Ovary (tissue), 10 donors: ENCODE measurements at places on chromosomes 1 and 21. TPM values are rescaled to one million over a fixed set of nuclear protein-coding genes. Genes with fewer than 3 reads are reported as not detected.

DNA sequence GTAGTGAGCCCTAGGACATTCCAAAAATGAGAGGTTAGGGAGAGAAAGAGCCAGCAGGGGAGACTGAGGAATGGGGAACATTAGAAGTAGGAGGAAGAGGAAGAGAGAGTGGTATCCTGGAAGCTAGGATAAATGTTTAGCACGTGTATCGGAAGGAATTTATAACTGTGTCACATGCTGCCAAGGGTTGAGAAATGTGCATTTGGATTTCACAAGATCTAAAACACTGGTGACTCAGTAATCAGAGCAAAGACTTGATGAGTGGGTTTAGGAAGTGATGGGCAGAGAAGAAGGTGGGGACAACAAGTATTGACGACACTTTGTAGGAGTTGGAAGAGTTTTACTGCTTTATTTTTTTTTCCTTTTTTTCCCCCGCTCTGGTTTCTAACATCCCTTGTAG, 193.9 kb downstream of the FMN2 start:
- no peak overlapping the region for H3K27ac ChIP-seq
- no peak overlapping the region for H3K4me3 ChIP-seq
- no peak for DNase-seq
- H3K36me3 ChIP-seq, result no peaks in the 10 kb centered on the region
- H3K27me3 ChIP-seq, result no peaks in the 10 kb centered on the region

DNA sequence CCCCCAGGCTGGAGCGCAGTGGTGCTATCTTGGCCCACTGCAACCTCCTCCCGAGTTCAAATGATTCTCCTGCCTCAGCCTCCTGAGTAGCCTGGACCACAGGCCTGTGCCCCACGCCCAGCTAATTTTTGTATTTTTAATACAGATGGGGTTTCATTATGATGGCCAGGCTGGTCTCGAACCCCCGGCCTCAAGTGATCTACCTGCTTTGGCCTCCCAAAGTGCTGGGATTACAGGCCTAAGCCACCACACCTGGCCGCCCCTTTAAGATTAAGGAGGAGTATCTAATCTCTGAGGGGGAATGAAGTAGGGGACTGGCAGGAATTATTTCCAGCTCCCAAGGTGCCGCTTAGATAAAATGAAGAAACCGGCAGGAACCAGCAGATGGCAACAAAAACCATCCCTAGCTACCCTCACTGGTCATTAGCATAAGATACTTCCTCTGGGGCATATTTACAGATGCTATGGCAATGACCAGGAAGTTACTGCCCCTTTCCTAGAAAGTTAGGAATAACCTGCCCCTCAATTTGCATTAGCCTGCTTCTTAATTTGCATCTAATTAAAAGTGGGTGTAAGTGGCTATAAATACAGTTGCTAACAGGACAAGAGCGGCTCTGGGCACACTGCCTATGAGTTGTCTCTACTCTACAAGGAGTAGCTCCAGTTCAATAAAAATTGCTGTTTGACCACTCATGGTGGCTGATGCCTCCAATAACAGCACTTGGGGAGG, 7.1 kb upstream of the NSUN4 start:
- no peaks in the 10 kb centered on the region for H3K36me3 ChIP-seq
- no peak overlapping the region for H3K4me3 ChIP-seq
- H3K4me1 ChIP-seq, result no peaks in the 10 kb centered on the region
- DNase-seq, result no peak
- H3K27ac ChIP-seq, result no peak overlapping the region
- H3K27me3 ChIP-seq, result no peaks in the 10 kb centered on the region

DNA sequence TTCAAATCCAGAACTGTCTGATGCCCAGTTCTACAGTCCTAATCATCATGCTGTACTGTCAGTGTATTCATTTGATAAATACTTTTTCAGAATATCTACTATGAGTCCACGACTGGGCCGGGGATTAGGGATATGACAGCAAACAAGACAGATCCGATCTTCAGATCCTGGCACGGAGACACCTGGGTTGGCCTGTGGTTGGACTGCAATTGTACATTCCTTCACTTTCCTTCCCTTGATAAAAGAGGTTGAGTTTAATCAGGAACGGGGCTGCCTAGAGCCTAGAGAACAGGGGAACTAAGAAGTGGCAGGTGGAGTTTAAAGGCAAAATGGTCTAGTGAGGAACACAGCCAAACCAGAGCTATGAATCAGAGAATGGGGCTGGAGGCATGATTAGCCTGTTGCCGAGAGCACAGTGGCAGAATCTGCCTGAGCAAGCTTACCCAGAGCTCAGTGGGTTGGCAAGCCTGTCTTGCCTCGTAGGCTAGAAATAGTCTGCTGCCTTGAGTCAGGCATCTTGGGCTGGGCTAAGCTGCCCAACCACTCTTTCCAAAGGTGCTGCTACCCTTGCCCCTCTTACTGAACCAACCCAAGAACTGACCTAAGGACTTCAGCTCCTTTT, 38.1 kb upstream of the PTCH2 start:
- no peak overlapping the region for H3K27ac ChIP-seq
- H3K4me3 ChIP-seq, result no peak overlapping the region
- DNase-seq, result no peak
- no peaks in the 10 kb centered on the region for H3K36me3 ChIP-seq
- H3K27me3 ChIP-seq, result no peaks in the 10 kb centered on the region

DNA sequence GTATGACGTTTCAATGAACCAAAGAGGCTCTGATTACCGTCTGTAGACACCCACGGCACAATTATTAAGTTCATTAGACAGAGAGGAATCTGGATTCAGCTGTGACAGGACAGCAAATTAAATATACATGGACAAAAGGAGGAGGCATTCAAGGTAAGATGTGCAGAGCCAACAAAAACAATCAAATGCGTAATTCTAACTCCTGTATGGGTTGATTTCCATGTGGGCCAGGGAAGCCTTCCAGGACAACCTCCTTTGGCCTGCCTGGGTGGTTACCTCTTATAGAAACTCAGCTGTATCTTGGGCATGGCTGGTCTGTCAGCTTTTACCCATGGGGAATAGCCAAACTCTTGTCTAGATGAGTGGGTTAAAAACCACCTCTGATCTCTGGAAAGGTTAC, 43.8 kb downstream of the CCN1 start:
- no peaks in the 10 kb centered on the region for H3K36me3 ChIP-seq
- H3K4me3 ChIP-seq, result no peak overlapping the region
- no peaks in the 10 kb centered on the region for H3K4me1 ChIP-seq
- no peak overlapping the region for H3K27ac ChIP-seq

GRCh38 chr1:54289712-54290233, 89.8 kb downstream of the MRPL37 start:
- H3K4me3 ChIP-seq, result no peak overlapping the region
- no peaks in the 10 kb centered on the region for H3K36me3 ChIP-seq
- DNase-seq, result no peak
- no peak overlapping the region for H3K27ac ChIP-seq
- peaks cover 69% of the 10 kb centered on the region for H3K4me1 ChIP-seq

DNA sequence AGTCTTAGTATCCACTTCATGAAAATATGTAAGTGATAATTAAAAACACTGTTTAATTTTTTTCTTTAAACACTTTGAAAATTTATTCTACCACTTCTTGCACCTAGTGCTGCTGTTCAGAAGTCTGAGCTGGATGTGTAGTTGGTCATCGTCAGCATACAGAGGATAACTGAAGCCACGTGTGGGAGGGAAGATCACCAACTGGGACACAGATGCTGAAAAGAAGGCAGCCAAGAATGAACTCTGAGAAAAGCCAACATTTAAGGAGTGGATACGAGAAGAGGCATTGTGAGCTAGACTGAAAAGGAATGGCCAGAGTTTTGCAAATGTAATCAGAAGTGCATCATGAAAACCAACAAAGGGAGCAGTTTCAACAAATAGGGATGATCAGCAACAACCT, 24.6 kb upstream of the CLCA4 start:
- no peaks in the 10 kb centered on the region for H3K36me3 ChIP-seq
- no peaks in the 10 kb centered on the region for H3K4me1 ChIP-seq
- no peaks in the 10 kb centered on the region for H3K27me3 ChIP-seq
- no peak overlapping the region for H3K4me3 ChIP-seq
- H3K27ac ChIP-seq, result no peak overlapping the region

GRCh38 chr1:10471411-10472219, 714 bp downstream of the DFFA start:
- DNase-seq, result no peak
- peak overlapping the region; percentile 87 for H3K4me3 ChIP-seq
- H3K27me3 ChIP-seq, result no peaks in the 10 kb centered on the region
- H3K36me3 ChIP-seq, result no peaks in the 10 kb centered on the region
- peak overlapping the region; percentile 50 for H3K27ac ChIP-seq

DNA sequence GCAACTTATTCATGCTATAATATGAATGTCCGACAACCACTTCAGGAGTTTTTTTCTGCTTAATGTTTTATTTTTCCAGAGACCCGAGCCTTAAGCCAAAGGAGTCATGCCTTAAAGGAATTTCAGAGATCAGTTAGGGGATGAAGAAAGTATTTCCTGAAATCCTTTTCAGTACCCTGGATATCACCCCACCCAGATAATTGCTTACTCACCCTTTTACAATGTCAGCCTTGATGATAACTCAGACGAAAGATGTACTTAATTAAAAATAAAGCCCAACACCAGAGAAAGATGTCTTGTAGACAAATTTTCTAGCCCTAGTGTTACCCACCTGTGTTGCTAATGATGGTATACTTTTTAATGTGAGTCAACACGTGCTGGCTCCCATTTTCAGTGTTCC, 124.1 kb downstream of the XCL2 start:
- H3K27ac ChIP-seq, result no peak overlapping the region
- no peaks in the 10 kb centered on the region for H3K4me1 ChIP-seq
- no peak for DNase-seq
- H3K36me3 ChIP-seq, result no peaks in the 10 kb centered on the region
- H3K4me3 ChIP-seq, result no peak overlapping the region
- H3K27me3 ChIP-seq, result no peaks in the 10 kb centered on the region

DNA sequence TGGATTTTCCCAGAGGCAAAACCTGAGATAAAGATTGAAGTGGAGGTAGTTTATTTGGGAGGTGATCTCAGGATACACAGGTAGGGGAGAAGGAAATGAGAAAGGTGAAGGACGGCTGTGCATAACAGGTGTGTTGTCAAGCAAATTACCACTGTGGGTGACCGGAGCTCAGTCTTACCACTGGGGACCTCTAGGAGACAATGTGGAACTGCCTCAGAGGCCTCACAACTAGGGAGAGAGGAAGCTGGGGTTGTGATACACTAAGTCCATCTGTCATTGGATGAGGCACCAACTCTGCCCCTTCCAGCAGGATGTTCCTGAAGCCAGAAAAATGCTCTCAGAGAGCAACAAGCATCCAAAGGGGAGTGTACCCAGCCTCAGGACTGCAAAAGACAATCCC, 32.6 kb downstream of the GRIK3 start:
- no peak overlapping the region for H3K27ac ChIP-seq
- H3K4me3 ChIP-seq, result no peak overlapping the region
- DNase-seq, result no peak
- no peaks in the 10 kb centered on the region for H3K27me3 ChIP-seq

- peak overlapping the region; percentile 90 for H3K4me3 ChIP-seq
- H3K27ac ChIP-seq, result no peak overlapping the region
- H3K4me1 ChIP-seq, result peaks cover 1% of the 10 kb centered on the region
- no peaks in the 10 kb centered on the region for H3K27me3 ChIP-seq
- DNase-seq, result no peak
- H3K36me3 ChIP-seq, result no peaks in the 10 kb centered on the region
Observed at GRCh38 chr1:167219194-167219593, 1.5 kb upstream of the POU2F1 start.

DNA sequence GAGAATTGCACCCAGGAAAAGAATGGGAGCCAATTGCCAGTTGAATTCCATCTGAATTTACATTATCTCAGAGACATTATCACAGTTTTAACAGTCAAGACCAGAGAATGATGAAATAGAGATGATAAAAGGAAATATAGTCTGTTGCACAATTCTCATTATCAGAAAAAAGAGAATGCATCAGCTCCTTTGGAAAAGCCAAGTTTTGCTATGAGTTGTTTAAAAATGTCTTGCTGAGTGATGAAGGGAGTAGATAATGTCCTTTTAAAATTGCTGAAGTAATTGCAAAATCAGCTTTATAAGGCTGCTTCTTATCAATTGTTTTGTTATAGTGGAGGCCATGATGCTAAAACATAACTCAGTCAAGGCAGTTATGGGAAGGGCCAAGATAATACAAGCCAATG, 37.9 kb upstream of the EEIG2 start:
- no peaks in the 10 kb centered on the region for H3K36me3 ChIP-seq
- no peak overlapping the region for H3K27ac ChIP-seq
- peaks cover 1% of the 10 kb centered on the region for H3K4me1 ChIP-seq
- H3K4me3 ChIP-seq, result no peak overlapping the region
- H3K27me3 ChIP-seq, result no peaks in the 10 kb centered on the region

DNA sequence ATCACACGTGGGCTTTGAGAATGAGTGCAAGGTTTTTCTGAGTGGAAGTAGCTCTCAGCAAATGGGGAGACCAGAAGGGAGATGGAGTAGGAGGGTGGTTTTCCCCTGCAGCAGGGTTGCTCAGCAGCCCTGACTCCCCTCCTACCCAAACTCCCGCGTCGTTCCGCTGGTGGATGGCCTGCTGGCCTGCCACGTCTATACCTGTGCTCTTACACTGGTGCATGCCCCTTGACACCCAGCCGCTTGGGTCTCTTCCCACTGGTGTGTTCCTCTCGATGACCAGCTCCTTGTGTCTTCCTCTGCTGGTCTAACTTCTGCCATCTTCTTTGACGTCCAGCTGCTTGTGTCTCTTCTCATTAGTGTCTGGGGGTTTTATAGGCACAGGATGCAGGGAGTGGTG, 1797.9 kb downstream of the NCAM2 start:
- H3K27ac ChIP-seq, result no peak overlapping the region
- no peaks in the 10 kb centered on the region for H3K4me1 ChIP-seq

GRCh38 chr1:43786960-43787359, 79.6 kb downstream of the ST3GAL3 start:
- no peak overlapping the region for H3K4me3 ChIP-seq
- no peaks in the 10 kb centered on the region for H3K36me3 ChIP-seq
- DNase-seq, result no peak
- H3K27me3 ChIP-seq, result no peaks in the 10 kb centered on the region
- no peak overlapping the region for H3K27ac ChIP-seq

DNA sequence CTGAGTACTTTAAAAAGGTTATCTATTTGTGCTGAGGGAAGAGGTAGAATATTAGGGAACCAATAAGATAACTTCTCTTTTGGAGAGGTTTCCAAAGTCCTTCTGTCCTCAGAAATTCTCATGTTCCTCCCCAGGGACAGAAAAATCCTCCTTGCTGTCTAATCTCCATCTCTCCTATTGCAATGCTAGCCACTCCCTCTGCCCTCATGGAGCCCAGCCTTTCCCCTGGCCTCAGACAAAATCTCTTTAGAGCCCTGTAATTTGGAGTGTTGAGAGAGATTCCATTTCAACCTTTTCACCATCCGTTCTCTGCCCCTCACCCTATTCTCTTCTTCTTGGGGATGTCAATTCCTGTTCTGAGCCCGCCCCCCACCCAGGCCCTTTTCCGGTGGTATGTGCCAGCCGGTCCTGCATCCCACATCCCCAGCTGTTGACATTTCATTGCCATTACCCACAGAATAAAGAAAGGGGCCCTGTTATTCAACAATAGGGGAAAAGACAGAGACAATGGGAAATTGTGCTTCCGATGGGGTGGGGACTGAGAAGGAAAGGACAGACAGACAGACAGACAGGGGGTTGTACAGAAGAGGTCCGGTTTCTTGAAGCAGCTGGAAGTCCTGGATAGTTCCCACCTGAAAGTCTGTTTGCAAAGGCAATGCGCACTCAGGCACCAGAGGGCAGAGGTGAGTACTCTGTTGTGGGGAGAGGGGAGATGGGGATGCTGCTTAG, at the start of gene HAPLN2:
Gene HAPLN2 (plus strand): TSS at position 563 of the 729 bp plus-strand sequence. CDS start 4,076 bp downstream, outside the sequence.
- H3K27ac ChIP-seq, result no peak within 1 kb of the TSS
- H3K4me1 ChIP-seq, result peaks cover 4% of the 10 kb centered on the region
- DNase-seq, result no peak

GRCh38 chr21:46184625-46185555, 631 bp upstream of the SPATC1L start:
- peak overlapping the region; percentile 40 for H3K4me3 ChIP-seq
- H3K27me3 ChIP-seq, result no peaks in the 10 kb centered on the region

The KCNE2 gene
- 0.33 TPM for total RNA-seq

The NAXE gene
- 72.3 TPM for total RNA-seq

The TNFRSF4 gene
- 1.1 TPM for total RNA-seq

The PTPN14 gene
- total RNA-seq, result 21.6 TPM

The PPIAL4G gene
- not detected for total RNA-seq

The OPRD1 gene
- not detected for total RNA-seq

The ATP5PF gene
- total RNA-seq, result 74.9 TPM
